Keratinocyte (primary cell): ENCODE measurements at places on chromosomes 11 and 22.

DNA sequence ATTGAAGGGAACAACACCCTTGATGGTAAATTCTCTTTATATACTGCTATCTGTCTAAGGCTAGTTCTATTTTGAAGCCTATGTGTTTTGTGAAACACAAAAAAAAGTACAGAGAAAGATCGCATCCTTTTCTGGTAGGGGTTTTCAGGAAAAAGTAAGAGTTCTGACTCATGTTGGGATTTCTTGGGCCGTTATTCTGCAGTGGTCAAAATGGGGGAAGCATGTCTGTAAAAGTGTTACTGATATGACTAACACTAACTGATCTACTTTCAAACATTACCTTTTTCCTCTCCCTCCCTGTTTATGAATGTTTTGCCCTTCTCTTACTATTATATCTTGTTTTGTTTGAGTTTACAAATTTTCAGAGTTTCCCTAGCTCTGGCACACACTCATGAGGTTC, 53.9 kb downstream of the CTNND1 start:
- DNase-seq, result no peak

GRCh38 chr22:39519681-39520225, 609 bp upstream of the ATF4 start:
- DNase-seq, result peak; percentile 93

DNA sequence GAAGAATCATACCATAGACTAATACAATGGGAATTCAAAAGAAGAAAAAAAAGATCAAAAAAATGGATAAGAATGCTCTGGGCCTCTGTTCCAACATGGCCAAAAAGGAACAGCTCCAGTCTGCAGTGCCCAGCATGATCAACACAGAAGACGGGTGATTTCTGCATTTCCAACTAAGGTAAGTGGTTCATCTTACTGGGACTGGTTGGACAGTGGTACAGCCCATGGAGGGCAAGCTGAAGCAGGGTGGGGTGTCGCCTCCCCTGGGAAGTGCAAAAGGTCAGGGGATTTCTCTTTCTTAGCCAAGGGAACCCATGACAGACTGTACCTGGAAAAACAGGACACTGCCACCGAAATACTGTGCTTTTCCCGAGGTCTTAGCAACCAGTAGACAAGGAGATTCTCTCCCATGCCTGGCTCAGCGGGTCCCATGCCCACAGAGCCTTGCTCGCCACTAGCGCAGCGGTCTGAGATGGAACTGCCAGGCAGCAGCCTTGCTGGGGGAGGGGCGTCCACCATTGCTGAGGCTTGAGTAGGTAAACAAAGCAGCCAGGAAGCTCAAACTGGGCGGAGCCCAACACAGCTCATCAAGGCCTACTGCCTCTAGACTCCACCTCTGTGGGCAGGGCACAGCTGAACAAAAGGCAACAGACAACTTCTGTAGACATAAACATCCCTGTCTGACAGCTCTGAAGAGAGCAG, 428.4 kb downstream of the MN1 start:
- no peak for DNase-seq

DNA sequence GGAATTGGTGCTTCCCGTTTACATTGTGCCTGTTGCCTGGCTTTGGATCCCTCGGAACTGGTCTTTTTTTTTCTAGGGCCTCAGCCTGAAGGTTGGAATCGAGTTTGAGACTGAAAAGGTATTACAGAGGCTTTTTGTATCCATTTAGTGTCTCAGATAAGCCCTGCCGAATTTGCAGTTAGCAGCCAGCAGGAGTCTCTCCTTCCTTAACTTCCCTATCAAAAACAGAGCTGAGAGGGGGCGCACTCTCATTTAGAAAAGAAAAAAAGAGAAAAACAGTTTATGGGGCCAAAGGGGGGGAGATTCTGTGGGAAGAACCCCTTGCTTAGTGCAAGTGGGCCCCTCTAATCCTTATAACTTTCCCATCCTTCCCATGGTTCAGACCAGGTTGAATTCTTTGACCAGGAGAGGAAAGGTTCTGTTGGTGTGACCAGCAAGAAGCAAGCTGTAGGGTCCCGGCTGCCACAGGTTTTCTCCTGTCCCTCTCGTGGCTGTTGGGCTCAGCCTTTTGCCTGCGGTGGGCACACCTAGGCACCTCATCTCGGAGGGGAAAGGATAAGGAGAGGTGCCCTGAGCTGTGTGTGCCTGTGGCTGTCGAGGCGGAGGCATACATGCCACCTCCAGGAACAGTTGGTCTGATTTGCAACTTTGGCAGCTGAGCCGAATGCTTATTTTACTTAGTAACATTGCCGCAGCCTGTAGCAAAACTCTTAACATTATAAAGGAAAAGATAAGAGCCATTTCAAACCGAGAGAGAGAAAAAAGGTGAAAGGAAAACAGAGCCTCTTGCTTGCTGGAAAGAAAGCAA, 565.0 kb upstream of the CNTN5 start:
- DNase-seq, result no peak

GRCh38 chr11:109306322-109306721, 115.7 kb upstream of the C11orf87 start:
- DNase-seq, result no peak

DNA sequence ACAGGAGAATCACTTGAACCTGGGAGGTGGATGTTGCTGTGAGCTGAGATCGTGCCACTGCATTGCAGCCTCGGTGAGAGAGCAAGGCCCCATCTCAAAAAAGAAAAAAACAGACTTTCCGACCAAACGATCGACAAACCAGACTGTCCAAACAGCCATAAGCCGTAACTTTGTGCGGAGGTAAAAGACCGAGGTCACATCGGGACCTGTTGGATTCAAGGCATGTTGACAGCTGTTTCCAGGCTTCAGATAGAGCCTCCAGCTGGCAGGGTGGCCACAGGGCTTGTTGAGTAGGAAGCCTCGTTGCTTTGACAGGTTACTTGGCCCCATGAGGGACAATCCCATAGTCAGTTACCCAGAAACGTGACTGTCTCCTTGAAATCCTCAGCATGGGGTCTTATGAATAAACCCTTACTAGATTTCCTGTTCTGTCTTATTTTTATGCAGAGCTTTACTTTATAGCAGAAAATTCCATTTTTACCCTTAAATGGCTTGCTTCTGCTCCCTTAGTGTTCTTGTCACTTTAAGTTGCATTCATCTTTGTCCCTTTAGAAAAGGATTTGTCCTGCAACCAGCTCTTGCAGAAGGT, 22.3 kb downstream of the PPARA start:
- DNase-seq, result no peak

GRCh38 chr11:69293087-69293486, 868 bp upstream of the MYEOV start:
- no peak for DNase-seq

DNA sequence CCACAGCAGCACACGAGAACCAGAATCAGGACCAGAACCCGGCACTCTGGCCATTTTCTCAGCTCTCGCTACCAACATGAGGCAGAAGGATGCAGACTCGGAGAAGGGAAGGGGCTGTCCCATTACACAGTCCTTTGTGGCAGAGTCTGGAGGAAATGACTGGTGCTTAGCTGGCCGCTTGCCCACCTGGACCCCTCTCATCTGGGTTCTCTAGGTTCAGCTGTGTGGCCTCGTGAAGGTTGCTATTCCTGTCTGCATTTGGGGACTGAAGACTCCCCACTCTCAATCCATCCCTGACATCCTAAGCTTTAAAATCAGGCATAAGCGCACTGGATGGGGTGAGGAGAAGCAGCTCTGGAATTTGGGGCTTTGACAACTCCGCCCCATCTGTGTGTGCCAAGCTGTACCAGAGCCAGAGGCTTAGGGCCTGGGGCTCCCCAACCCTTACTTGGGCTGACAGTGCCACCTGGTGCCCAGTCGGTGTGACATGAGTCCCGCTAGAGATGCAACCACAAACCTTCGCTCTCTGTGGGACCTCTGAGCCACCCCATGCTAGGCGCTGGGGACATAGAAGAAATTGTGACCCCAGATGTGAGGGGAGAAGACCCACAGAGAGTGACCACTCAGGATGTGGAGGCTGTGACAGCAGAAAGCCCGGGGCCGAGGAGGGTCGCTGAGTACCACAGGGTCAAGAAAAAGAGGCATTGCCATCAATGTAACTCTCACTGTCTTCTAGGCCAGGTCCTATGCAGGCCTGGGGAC, 35.8 kb upstream of the FCHSD2 start:
- DNase-seq, result no peak

DNA sequence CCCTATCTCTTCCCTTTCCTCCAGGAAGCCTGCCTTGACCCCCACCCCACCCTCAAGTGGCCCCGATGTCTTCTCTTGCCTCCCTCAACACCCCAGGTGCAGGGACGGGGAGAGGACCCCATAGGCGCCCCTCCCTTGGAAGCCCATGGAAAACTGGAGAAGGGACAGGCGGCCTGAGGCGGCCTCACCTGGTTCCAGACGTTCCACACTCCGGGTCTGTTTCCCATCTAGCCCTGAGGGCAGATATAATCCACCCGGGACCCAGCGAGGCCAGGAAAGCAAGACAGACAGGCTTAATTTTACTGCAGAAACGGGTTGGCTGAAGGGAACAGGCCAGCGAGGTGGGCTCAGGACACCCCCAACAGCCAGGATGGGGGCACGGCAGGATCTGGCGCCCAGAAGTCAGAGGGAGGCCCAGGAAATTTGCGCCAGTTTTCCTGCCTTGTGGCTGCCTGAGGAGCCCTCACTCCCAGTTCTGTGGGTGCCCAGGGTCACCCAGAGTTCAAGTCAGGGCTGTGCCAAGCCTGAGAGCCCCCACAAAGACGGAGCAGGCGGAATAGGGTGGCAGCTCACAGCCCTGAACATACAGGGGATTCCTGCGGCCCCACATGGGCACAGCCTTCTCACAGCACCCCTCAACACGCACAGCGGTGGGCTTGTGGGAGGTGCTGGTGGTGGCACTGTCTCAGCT, 3.0 kb upstream of the SIGIRR start:
- no peak for DNase-seq

GRCh38 chr11:92675810-92676209, 293.6 kb upstream of the MTNR1B start:
- no peak for DNase-seq

GRCh38 chr11:105923807-105924206, 98.2 kb downstream of the MSANTD4 start:
- DNase-seq, result no peak

- no peak for DNase-seq
Observed at GRCh38 chr22:31160328-31160978, 471 bp downstream of the RNF185 start.

DNA sequence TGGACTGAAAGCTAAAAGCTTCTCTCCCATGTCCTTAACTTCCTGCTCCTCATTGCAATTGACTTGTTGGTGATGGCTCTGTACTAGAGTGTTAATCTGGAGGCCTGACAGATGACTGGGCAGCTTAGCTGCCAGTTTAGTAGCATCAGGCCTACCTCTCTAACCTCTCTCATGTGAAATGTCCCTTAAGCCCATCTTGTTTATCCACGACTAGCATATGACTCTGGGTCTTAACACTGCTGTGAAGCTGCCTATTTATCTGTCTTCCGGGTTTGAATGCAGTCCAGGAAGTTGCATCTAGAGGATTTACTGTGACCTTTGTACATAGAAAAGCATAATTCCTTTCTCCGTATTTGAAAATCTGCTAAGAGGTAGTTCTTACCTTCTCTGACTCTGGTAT, 85.3 kb upstream of the HORMAD2 start:
- DNase-seq, result no peak

DNA sequence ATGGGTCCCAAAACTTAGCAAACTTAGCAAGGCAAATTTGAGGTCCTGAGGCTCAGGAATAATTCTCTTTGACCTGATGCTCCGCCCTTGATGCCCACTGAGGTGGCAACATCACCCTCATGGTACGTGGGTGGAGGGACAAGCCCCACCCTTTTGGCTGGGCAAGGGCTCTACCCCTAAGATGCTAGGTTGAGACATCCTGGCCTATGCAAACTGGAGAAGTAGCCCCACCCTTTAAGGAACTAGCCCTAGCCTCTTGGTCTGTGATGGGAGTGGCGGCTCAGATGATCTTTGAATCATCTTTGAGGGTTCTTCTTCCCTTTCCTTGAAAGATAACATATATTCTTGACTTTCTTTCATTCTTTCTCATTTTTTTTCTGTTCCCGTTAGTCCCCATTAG, 32.9 kb downstream of the CABIN1 start:
- no peak for DNase-seq

DNA sequence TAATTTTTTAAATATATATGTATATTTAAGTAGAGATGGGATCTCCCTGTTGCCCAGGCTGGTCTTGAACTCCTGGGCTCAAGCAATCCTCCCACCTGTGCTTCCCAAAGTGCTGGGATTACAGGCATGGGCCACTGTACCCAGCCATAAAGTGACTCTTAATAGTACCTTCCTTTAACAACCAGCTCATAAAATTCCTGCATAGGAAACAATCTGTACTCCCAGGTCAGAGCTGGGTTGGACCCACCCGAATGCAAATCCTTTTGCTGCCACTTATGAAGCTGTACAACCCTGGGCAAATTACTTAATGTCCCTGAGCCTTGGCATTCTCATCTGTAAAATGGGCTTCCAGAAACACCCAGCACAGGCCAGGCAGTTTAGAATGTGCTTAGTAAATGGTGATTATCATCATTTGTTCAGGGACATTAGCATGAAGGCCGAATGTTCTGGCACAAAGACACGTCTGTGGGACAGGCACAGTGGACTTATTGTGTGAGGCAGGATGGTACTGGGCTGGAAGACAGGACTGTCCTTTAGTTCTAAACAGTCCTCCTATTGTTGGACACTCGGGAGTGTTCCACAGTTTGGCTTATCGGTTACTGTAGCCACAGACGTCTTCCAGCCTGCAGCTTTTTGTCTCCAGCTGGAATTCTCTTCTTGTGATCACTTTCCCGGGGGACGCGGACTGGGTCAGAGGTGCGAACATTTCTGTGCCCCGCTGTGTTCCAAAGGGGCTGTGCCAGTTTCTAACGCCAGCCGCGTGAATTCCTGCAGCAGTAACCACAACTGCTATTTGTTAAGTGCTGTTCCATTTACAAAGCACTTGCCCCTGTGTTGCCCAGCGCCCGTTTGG, 6.0 kb downstream of the PDXP start:
- DNase-seq, result no peak

GRCh38 chr11:118289401-118289800, 15.1 kb upstream of the CD3E start:
- DNase-seq, result no peak

- no peak for DNase-seq
Observed at GRCh38 chr22:29464581-29464980, 15.4 kb upstream of the NEFH start.

GRCh38 chr11:60780774-60781173, 4.4 kb upstream of the MS4A10 start:
- DNase-seq, result no peak

DNA sequence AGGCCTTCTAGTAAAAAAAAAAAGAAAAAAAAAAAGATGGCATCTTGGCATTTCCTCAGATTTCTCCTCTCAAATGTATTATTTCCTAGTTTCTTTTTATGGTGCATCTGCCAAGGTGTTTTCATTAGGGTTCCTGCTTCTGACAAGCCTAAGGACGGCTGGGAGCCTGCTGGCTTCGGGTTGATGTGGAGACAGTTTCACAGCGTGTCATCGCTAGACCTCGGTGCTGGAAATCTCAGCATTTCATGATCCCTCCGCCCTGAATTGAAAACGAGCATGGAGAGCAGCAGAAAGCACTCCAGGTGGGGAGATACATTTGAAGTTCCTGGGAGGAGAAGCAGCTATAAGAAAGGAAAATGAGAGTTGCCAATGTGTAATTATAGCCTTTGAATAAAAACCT, 283.9 kb upstream of the CNTN5 start:
- DNase-seq, result no peak
